ENCODE measurements at places on chromosomes 1 and 21.

GRCh38 chr1:235648954-235649367 is 623 bp downstream of the GNG4 start:
- DNase-seq, result peak; percentile 27

GRCh38 chr1:41870076-41870562 is 48.6 kb downstream of the HIVEP3 start:
- DNase-seq, result no peak

DNA sequence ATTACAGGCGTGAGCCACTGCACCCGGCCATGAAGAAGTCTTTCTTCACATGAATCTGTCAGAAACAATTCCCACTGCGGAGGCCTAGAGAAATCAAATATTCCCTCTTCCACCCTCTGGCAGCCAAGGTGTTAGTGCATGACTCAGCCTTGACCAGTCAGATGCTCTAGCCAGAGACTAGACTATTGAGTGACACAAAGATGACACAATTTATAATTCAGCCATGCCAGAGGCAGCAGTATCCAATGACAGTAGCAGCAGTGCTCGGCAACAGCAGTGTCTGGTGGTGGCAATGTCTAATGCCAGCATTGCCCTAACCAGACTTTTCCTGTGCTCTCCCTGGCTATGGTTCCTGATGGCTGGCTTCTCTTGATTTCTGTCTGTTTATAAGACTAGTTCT is 8.7 kb downstream of the CTXND2 start:
- DNase-seq, result no peak

GRCh38 chr1:42433369-42433768 is 22.5 kb downstream of the ZMYND12 start:
- no peak for DNase-seq

- DNase-seq, result peak; percentile 48
Observed at GRCh38 chr1:154567386-154568156, at the start of gene CHRNB2. CHRNB2 (plus strand) TSS chr1:154567778; CDS start chr1:154568045, 267 bp downstream.

- peak; percentile 20 for DNase-seq
Observed at GRCh38 chr1:160078512-160079195, 2.7 kb upstream of the KCNJ9 start.

DNA sequence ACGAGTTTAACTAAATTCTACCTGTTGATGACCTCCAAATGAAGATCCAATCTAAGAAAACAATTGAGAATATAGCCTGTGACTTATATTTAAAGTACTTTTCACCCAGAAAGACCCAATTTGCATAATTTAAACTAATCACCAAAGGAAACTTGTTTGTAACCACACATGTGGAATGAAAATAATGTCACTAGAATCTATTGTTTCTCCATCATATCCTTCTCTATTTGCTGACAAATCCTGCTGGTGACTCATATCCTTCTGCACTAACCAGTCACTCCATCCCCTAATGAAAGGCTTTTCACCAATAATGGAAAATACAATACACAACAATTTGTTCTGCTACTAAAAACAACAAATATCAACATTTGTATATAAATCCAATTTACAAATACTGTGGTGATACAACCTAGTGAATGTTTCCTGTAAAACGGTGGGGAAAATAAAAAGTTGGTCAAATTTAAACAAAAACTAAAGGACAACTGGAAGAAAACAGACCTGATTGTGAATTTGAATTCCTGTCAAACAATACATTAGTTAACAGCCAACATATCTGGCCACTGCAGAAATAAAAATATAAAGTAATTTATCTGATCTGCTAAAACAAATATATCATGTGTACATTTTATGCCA is 6.5 kb downstream of the PTP4A2 start:
- no peak for DNase-seq

DNA sequence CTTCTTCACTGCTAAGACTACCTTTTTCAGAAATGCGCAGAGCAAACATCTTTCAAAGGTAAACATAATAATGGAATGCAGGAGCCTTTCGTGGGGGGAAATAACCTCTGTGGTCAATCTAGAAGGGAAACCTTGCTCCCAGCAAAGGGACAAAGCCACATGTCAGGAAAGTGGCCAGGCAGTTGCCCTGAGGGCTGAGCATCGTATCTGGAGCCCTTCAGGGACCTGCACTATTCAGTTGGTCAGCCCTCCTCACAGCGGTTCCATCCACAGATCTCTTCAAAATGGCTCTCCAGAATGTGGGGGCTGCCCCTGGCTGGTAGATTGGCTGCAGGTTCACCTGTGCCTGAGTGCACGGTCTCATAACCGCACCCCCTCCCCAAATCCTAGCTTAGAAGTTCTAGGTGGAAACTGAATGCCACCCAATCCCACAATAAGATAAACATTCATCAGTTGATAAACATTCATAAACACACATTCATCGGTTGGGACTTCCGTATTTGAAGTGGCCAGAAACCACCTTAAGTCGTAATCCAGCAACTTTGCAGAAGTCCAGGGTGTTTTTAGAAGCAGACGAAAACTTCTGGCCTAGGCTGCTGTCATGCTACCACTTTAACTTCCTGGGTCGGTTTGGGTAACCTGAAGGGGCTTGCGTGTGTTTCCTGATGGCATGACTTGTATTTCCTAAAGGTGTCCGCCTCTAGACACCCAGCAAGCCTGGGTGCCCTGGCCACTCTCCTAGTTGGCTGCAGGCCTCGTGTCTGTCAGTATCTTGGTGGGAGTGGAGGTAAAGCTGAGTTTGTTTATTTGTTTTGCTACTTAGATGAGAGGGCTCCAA is 50.5 kb downstream of the RASSF5 start:
- no peak for DNase-seq

DNA sequence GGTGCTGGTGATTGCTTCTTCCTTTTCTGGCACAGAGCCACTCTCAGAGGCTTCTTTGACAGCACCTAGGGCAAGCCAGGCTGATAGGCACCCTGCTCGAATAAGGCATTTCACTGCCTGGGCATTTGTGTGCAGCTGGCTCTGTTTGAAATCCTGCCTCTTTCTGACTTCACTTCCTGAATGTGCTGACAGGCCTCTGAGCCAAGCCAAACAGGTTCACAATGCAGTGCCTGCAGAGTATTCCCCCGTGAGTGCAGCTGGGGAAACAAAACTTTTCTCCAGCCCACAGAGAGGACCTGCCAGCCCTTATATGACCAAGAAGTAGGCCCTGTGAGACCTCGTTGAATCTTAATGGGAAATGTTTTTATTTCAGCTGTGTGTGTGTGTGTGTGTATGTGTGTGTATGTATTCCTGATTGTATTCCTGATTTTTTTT is 10.4 kb downstream of the JUN start:
- DNase-seq, result no peak

GRCh38 chr1:18091660-18092446 is 15.7 kb upstream of the IGSF21 start:
- no peak for DNase-seq

- no peak for DNase-seq
Observed at GRCh38 chr1:12196641-12197482, 30.1 kb downstream of the TNFRSF1B start.

DNA sequence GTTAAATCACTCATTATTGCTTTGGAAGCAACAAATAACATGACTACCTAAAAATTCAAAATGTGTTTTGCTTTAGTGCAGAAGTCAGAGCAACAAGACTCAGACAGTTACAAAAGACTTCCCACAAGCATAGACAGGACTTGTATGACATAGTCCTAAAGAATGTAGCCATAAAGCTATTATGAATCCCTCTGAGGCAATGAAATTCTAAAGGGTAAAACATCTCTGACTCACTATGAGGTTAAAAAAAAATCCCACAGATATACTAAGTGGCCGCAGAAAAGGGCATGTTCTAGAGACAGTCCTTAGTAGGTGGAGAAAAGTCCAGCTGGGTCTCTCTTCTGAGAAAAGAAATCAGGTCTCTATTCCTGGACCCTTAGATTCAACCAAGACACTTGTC is 4.9 kb downstream of the PRKAB2 start:
- DNase-seq, result no peak

- DNase-seq, result no peak
Observed at GRCh38 chr1:45141247-45142003, 65.0 kb downstream of the ZSWIM5 start.

GRCh38 chr1:7698641-7699040 is 72.5 kb upstream of the VAMP3 start:
- DNase-seq, result no peak

- DNase-seq, result no peak
Observed at GRCh38 chr1:227449051-227449450, 114.3 kb upstream of the ZNF678 start.

GRCh38 chr1:58884706-58885661 is 101.1 kb upstream of the JUN start:
- DNase-seq, result no peak

DNA sequence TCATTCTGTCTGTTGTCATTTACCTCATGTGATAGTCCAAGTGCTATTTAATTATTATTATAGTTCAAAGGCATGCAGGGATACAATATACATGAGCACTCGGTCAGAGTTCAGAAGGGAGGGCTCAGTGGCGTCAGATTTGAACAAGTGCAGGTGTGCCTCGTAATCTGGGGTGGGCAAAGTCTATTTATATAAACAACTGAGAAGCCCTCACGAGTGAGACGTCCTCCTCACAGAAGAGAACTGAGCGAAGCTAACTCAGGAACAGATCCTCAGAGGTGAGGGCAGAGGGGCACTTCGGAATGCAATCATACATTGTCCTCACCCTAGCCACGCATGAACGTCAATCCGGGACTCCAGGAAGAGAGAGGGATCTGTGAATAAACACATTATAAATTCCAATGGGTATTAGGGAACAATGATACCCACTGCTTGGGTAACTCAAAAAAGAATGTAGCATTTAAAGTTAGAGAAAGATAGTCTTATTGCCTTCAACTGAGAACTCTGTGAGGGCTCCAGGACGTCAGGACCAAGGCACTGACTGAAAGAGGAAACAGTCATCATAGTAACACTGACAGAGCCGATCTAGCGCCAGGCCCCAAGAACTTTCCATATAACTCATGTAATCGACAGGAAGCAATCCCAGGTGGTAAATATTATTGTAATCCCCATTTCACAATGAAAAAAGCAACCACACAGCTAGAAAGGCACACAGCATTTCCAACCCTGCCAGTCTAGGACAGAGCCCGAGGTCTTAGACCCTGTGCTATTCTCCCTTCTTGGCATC is 127.1 kb upstream of the B3GALT2 start:
- DNase-seq, result no peak

GRCh38 chr1:207938016-207938415 is 27.1 kb upstream of the CD34 start:
- DNase-seq, result no peak

GRCh38 chr1:93837961-93838360 is 41.0 kb downstream of the DNTTIP2 start:
- DNase-seq, result no peak

DNA sequence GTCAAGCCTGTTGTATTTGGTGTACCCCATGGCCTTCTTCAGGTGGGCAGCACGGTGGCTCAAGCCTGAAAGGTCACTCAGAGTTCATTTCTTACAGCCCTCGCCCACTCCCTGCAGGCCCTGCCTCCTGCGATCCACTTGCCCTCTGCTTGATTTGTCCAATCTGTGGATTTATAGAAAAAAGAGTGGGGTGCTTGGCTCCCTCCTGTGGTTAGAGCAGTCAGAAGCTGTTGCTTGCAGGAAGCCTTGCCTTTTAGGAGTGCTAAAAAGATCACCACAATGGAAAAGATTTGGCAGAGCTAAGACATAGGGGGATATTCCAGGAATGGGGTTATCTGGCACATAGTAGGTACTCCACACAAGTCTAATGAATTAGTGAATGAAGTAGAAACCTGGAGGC is 108.0 kb upstream of the TRABD2B start:
- DNase-seq, result no peak

- DNase-seq, result no peak
Observed at GRCh38 chr1:106564192-106564591, 492.3 kb upstream of the PRMT6 start.

DNA sequence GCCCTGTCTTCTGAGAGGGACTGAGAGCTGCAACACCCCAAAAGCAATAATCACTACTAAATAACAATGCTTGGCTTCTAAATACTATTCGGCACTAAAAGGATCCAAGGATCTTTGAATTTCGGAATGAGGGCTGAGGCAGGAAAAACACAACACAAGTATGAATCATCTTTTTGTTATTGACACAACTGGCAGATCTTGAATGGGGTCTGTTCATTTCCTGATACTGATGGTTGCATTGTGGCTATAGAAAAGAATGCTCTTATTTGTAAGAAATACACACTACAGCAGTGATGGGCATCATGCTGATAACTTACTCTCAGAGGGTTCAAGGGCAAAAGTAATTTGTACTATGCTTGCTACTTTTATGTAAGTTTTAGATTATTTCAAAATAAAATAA is 149.2 kb upstream of the PLD5 start:
- no peak for DNase-seq

- DNase-seq, result no peak
Observed at GRCh38 chr1:29033829-29034466, 89.8 kb downstream of the TMEM200B start.

DNA sequence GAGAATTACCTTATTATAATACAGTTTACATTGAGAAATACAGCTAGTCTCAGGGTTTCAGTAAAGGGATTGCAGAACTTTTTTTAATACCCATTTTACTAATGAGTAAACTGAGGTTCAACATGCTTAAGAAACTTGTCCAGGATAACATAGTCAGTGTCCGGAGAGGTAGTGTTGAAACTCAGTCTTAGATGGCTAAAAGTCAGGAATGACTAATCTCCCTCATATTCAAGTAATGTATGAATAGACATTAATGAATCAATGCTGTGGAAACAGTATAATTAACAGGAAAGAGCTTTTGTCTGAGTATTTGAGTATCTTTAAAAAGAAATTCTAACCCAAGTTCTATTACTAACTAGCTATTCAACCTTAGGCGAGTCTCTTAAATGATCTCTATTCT is 397.6 kb downstream of the PLA2G4A start:
- DNase-seq, result no peak

GRCh38 chr1:13781907-13782633 is 82.1 kb downstream of the PRDM2 start:
- DNase-seq, result no peak

- DNase-seq, result no peak
Observed at GRCh38 chr1:225465793-225466517, 38.1 kb upstream of the LBR start.

GRCh38 chr1:163161337-163161736 is 41.4 kb downstream of the RGS5 start:
- no peak for DNase-seq

GRCh38 chr1:82441402-82441801 is 640.7 kb downstream of the ADGRL2 start:
- DNase-seq, result no peak

DNA sequence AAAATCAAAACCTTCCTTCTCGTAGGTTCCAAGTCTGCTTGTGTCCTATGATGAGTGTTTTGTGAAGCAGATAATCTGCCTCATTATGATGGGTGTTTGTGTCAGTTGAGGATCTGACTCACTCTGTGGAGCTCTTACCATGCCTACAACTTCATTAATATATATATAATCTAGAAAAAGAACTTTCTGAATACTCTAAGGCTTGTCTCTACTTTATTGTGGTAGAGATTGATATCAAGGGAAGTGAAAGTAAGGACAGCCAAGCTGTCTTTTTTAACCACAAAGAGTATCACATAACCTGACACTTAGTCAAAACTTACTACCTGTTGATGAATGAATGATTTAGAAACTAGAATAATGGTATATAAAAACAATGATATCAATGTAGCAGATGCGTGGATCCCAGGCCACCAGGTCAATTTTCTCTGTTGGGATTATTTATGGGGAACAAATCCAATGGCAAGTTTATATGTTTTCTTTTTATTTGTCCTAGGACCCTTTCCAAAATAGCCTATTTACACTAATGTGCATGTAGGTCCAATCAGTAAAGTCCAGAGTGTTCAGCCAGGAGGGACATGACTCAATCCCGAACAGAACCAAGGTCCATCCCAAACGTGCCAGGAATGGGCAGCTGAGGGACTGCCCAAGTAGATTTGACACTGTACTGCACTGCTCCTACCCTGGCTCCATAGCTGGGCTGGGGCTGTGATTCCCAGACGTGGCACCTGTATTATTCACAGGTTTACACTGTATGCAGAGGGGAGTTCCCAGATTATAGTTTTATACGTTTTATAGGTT is 182.3 kb upstream of the GREM2 start:
- DNase-seq, result no peak

All from effector memory CD4-positive, alpha-beta T cell (primary cell).